ENCODE measurements at places on chromosomes 12 and 14. TPM values are rescaled to one million over a fixed set of nuclear protein-coding genes. Genes with fewer than 3 reads are reported as not detected.

Gene ZC2HC1C
- total RNA-seq = 2.2 TPM

Gene KRT82
- not detected for total RNA-seq

DNA sequence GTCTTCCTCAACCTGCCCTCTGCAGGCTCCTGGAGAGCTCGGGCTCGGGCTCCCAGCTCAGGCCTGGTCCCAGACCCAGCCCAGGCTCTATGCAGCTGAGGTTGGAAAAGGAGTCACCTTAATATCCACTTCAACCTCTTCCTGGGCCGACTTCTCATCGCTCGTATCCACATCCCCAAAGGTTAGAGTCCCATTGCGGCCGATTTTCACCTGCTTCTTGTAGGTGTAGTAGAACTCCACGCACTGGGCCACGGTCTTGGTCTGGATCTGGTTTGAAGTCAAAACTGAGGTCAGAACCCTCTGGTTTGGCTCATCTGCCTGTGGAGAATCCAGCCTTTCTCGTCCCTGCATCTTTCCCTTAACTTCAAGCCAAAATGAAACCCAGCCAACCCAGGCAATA is 8.4 kb upstream of the PNMA1 start:
- DNase-seq = no peak

Gene BBOF1
- 1.9 TPM for total RNA-seq

- DNase-seq = no peak
These were observed 24.4 kb upstream of the BTBD6 start for GRCh38 chr14:105223770-105224544.

Gene LIMA1
- total RNA-seq = 103 TPM

- DNase-seq = no peak
These were observed 117.4 kb downstream of the DAD1 start for GRCh38 chr14:22471545-22472121.

Gene EDDM3A
- not detected for total RNA-seq

GRCh38 chr12:15346488-15346887 is 24.2 kb downstream of the PTPRO start:
- DNase-seq = no peak

Gene KRT6C
- total RNA-seq = not detected

- no peak for DNase-seq
These were observed 24.8 kb downstream of the JKAMP start for GRCh38 chr14:59509101-59509500.

GRCh38 chr14:32761381-32761968 is 177.2 kb upstream of the NPAS3 start:
- no peak for DNase-seq

Gene MMP19
- total RNA-seq = 0.29 TPM

Gene POTEG
- not detected for total RNA-seq

DNA sequence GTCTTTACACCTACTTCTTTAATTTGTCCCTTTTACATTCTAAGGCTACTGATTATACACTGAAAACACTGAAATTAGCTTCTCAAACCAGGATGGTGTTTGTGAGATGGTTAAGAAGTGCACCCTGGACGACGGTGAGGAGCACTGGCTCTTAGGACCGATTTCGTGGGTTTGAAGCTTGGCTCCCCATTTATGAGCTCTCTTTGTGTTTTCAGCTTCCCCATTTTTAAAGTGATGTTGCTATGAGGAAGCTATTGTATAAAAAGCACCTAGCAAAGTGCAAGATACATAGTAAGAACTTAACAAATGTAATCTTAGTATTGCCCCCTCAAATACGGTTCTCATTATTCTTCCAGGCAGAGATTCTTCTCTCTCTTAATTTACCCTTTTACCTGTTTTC is 4.7 kb downstream of the NFYB start:
- DNase-seq = no peak

Gene TPH2
- total RNA-seq = not detected

DNA sequence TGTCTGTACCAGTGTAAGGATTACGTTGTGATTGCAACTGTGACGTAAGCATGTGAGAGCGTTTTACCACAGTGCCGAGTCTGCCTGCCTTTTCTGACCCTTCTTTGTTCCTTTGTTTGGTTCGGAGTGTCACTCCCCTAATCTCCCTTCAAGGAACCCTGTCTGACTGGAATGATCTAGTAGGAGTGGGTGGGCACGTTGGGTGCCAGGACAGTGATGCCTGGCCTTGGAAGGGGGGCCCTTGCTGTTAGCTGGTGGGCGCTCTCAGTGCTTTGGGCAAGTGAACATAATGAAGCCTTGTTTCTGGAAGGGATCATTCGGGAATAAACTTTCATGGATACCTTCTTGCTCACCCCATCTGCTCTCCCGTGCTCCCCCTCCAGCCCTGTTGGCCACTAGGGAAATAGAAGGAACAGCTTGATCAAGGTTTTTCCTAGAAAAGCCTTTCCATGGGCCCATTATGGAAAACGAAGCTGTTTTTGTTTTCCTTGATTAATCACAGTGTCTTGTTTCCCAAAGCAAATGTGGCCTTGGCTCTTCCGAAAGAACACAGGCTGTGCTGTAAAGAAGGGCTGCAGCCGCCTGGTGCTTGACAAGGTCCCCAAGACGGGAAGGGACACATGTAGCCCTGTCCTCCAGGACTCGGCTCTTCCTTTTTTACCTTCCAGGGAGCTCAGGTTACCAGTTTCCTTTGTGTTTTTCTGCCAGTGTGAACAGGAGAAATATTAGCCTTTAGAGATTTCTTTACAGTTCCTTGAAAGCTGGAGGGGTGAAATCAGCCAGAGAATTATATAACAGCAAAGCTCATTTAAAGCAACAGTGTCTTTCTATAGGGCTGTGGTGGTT is 215.5 kb downstream of the CRADD start:
- DNase-seq = no peak

GRCh38 chr12:109881752-109882151 is 1.4 kb upstream of the GLTP start:
- no peak for DNase-seq

DNA sequence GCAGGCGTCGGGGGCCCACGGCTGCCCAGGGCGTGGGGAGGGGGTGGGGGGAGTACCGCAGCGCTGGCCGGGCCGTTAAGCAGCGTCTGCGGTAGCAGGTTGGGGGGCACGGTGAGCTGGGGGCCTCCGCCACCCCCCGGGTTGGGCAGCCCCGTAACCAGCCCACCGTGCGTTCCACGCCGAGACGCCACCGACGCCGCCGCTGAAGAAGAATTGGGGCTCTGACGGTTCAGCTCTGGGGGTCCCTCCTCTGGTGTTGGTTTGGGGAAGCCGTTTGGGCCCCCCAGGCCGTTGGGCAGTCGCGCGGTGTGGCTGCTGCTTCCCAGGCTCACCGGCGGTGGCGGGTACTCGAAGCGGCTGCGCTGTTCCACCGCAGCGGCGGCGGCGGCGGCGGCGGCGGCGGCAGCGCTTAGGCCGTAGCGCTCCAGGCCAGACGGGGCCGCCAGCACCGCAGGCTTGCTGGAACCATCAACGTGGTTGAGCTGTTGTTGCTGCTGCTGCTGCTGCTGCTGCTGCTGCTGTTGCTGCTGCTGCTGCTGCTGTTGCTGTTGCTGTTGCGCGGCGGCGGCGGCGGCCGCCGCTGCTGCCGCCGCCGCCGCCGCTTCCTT is 1.5 kb downstream of the IRF2BPL start:
- peak; percentile 44 for DNase-seq

DNA sequence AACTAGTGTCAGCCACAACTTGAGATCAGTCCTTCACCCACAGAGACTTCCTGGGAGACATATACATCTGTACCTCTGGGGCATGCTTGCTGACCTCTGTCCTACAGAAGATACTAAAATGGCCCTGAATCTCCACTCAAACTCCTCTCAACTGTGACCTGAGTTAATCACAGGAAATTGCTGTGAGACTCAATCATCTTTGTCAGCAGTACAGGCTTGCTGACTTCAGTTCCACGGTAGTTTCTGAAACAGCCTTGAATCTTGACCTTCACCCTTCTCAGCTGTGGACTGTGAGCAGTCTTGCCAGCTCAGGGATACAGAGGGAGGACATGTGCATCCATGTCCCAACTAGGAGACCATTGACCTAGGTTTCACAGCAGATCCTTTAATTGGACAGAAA is 1.4 kb upstream of the KLRC1 start:
- no peak for DNase-seq

- DNase-seq = no peak
These were observed 13.6 kb downstream of the FAM222A start for GRCh38 chr12:109727039-109727723.

All from CD8-positive, alpha-beta memory T cell (primary cell).